ENCODE measurements at places on chromosomes 13 and 19. TPM values are rescaled to one million over a fixed set of nuclear protein-coding genes. Genes with fewer than 3 reads are reported as not detected.

The SIGLEC14 gene
- total RNA-seq, result not detected

The MIA gene
- total RNA-seq, result 0.26 TPM

The RFPL4AL1 gene
- total RNA-seq, result not detected

The SCAF1 gene
- 9.0 TPM for total RNA-seq

The LILRB3 gene
- not detected for total RNA-seq

The NPHS1 gene
- total RNA-seq, result 0.16 TPM

The NLRP7 gene
- total RNA-seq, result not detected

The CACNG7 gene
- 0.47 TPM for total RNA-seq

The NFILZ gene
- not detected for total RNA-seq

The OSCAR gene
- total RNA-seq, result not detected

The RXFP2 gene
- total RNA-seq, result not detected

The ADPRHL1 gene
- total RNA-seq, result 2.8 TPM

The DIAPH3 gene
- total RNA-seq, result 0.77 TPM

The ZNF253 gene
- total RNA-seq, result 2.5 TPM

The PVR gene
- total RNA-seq, result 14.7 TPM

The KANK3 gene
- 0.16 TPM for total RNA-seq

The RASAL3 gene
- total RNA-seq, result under 0.01 TPM

The RNASEH2A gene
- 7.6 TPM for total RNA-seq

The F7 gene
- total RNA-seq, result not detected

The FNDC3A gene
- total RNA-seq, result 55.8 TPM

The ZNF583 gene
- 4.4 TPM for total RNA-seq

The ZNF100 gene
- 1.4 TPM for total RNA-seq

The ZNF426 gene
- 22.4 TPM for total RNA-seq

The NALCN gene
- 0.95 TPM for total RNA-seq

The PTH2 gene
- not detected for total RNA-seq

The GPR4 gene
- under 0.01 TPM for total RNA-seq

The APC2 gene
- total RNA-seq, result 0.63 TPM

Measured in bronchial smooth muscle cell (primary cell).